Stimulated activated CD8-positive, alpha-beta memory T cell treated with anti-CD3 and anti-CD28 coated beads, Interleukin-12 subunit alpha, Interleukin-12 subunit beta, amount 100 ng/mL, for 4 hours (primary cell): ENCODE measurements at places on chromosomes 4 and X.

GRCh38 chr4:42398171-42398870 is 1.0 kb downstream of the SHISA3 start:
- no peak for DNase-seq

- no peak for DNase-seq
Measured at GRCh38 chr4:77692847-77693432, 87.3 kb downstream of the CXCL13 start.

GRCh38 chrX:9906919-9907318 is 60.2 kb upstream of the CLDN34 start:
- no peak for DNase-seq

- DNase-seq, result no peak
Measured at GRCh38 chr4:139840773-139841172, 175.2 kb downstream of the MGST2 start.

DNA sequence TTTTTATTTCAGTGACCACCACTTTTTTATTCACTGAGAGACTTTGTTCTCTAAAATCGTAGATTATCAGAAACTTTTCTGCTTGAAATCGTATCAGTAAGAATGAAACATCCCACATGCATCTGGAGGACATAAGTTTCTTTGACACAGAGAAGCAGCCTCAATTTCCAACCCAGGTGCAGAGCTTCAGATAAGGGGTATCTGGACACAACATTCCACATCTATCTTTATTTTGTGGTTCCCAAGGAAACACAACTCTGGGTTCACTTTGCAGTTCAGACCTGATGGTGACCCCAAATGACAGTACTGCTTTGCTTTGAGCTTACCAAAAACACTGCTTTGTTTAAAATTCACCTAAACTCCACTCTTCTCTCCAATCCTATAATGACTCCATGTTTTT is 1.3 kb upstream of the CLCN5 start:
- no peak for DNase-seq

GRCh38 chr4:98536631-98537030 is 121.8 kb downstream of the TSPAN5 start:
- DNase-seq, result no peak

DNA sequence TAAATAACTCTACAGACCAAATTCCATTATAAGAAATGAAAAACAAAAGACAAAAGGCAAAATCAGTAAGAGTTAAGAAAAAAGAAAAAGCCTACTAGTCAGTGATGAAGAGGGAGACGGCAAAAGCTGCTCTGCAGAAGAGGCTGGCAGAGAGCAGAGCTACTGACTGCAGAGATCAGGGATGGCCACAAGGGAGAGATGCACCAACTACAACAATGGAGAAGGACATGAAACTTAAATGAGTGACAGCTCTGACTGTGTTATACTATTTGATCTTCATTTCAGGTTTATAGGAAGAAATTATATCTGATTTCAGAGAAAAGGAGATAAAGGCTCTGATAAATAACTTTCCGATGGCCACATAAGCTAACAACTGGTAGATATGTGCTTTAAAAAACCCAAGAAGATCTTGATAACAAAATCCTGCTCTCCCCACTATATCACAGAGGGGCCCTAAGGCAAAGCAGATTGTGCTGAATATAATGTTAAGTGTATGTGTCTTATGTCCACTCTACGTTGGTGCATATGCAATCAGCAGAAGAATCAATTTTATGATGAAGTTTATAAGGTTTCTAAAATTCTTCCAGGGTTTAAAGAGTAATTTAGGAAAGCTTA is 58.4 kb upstream of the COX18 start:
- DNase-seq, result no peak

DNA sequence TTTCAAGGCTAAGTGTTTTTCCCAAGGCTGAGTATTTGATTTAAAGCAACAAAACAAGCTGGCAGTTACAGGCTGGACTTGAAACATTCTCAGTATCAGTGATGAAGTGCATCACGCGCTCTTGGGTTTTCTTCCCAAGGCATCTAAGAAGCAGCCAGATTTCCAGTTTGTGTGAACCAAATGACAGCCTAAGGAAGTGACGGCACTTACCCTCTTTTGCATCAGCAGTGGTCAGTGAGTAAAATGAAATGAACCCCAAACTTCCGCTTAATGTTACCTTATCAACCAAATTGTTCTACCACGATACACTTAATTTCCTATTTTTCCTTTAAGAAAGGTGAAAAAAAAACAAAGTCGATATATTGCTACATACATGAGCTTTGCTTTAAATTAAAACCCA is 15.8 kb upstream of the GYPE start:
- DNase-seq, result no peak

DNA sequence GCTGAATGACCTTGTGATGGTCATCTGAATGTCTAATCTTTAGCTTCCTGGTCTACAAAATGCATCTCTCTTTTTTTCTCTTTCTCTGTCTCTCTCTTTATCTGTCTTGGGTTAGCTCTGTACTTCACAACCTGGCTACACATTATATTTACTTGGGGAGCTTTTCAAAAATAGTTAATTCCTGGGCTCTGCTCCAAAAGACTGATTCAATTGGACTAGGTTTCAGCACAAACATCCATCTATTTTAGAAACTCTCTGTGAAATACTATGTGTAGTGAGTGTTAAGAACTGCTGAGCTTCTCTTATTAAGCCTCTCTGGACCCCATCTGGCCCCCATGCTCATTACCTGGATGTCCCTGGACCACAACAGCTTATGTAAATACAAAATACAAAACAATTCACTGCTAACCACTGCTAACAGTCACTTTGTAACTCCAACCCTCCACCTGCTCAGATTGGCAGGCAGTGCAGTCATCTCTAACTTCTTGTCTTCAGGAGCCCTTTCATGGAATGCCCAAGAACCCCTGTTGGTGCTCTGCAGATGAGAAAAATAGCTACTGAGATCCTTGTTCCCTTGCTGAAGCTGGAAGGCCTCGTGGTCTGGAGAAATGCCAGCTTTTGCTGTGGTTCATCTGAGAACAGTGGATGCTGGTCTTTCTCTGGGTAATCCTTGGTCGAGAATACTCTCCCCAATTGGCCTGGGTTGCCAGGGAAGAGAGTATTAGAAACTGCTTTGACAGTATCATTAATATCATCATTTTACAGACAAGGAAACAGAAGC is 14.8 kb upstream of the BOD1L1 start:
- no peak for DNase-seq

GRCh38 chr4:83255584-83255983 is 29.0 kb downstream of the COQ2 start:
- DNase-seq, result no peak

DNA sequence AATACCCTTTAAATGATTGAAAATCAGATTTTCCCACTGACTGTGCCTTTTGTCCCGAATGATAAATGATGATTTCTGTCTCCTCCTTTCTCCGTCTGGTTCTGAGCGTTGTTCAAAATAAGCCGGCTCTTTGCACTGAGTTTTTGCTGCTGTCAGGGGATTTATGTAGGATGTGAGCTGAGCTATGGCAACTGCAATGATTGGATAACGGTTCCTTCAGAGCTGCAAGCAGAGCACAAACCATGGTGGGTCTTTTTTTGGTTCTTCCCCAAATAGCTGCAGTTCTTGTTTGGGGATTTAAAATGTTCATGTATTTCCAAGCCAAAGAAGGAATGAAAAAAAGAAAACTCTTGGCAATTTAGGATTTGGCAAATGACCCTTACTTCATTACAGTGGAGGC is 124.5 kb upstream of the CASK start:
- no peak for DNase-seq
